ENCODE measurements at places on chromosomes 2 and 18.

DNA sequence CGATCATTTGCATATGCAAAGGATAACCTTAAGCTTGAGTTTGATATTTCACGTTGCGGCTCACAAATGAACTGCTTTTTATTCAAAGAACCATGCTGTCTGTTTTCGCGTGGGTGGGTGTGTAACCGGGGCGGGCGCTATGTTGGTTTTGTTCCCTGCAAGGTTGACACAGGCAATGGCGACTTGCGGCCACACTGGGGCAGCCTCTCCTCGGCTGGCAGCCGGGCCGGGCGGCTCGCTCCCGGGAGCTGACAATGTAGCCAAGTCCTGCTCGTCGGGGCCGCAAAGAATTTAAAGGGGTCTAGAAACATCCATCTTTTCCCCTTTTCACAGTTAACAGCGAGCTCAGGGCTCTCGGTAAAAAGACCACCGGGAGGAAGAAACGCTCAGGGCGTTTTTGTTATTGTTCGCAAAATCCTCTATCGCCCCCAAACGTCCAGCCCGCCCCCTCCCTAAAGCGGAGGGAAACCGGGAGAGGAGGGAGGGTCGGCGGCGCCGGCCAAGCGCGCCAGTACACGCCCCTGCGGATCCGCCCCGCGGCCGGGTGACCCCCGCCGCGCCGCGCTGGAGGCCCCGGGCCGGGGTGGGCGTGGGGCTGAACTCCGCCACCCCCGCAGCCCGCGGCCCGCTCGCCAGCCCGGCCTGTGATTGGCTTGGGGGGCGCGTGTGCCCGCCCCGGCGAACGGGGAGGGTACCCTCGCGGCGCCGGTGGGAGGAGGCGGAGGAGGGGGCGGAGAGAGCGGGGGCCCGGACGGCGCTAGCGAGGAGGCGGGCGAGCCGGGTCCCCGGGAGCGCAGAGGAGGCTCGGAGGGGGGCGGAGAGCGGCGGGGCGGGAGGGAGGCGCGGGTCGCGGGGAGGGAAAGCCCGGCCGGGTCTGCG lies at the start of gene NEDD4L:
Gene NEDD4L (plus strand): TSS at position 736 of the 879 bp plus-strand sequence. CDS start 435 bp downstream, outside the sequence.
- peak; percentile 97 for DNase-seq

DNA sequence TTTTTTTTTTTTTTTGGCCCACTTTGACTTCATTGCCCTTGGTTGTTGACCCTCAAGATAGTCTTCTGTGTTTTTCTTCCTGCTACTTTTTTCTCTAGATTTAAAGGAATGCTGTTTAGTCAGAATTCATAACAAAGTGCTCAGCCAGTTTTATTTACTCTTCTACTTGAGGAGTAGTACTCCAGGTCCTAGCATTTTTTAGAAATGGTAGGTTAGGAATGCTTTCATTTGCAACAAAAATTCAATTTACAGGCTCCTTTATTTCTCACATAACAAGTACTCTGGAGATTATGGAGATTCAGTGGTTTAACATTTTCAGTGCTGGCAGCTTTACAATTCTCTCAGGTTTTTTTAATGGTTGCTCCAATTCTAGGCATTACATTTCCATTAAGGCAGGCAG lies 58.2 kb downstream of the KIAA1328 start:
- DNase-seq: no peak

DNA sequence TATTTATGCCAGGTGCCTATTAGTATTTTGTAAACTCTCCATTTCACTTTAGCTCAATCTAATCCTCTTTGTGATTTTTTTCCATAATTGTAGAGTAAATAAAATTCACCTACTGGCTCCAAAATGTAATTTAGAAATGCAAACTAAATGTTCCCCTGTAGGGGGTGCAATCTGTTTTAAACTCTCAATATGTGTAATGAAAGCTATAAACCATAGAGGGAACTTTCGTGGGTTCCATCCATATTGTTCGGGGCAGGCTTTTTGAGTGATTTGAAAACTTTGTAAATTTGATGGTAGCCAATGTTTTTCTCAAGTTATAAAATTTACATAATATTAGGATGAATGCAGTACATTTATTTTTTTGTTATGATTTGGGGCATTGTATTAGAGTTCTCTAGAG lies 49.4 kb downstream of the TSPYL6 start:
- DNase-seq: peak; percentile 47

DNA sequence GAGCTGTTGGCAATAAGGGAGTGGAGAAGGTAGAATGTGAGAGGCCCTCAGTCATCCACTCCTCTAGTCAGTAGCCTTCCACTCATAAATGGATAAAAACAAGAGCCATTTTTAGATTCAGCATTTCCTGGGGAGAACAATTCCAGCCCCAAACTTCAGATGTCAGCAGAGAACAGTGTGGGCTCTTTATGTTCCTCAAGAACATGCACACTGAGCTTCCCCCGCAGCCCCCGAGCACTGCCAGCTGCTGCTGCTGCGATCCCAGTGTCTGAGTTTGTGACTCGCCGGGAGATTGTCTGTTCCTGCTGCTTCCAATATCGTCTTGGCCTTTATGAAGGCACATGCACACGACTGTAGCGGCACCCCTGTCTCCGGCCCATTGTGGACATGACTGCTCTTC lies 143.7 kb upstream of the CTNNA2 start:
- no peak for DNase-seq

DNA sequence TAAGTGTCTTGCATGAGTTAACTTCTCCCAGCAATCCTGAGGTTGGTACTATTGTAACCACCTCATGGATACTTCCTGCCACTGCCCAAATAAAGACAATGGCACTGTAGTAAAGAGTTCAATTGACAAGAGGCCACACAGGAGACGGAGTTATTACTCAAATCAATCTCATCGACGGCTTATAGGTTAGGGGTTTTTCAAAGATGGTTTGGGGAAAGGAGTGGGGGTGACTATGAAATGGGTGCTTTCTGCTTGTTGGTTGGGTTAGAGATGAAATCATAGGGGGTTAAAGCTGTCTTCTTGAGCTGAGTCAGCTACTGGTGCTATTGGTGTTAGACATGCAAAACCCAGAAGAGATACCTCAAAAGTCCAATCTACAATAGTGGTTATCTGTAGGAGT lies 1258.0 kb upstream of the ZEB2 start:
- DNase-seq: no peak

DNA sequence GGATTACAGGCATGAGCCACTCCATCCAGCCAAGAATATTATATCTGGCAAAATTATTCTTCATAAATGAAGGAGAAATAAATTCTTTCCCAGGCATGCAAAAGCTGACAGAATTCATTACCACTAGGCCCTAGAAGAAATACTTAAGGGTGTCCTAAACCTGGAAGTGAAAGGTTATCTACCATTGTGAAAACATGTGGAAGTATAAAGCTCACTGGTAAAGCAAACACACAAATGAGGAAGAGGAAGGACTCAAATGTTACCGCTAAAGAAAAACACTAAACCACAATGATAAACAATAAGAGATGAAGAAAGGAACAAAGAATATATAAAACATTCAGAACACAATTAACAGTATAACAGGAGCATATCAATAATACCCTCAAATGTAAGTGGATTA lies 171.8 kb downstream of the CAMKMT start:
- DNase-seq: no peak

DNA sequence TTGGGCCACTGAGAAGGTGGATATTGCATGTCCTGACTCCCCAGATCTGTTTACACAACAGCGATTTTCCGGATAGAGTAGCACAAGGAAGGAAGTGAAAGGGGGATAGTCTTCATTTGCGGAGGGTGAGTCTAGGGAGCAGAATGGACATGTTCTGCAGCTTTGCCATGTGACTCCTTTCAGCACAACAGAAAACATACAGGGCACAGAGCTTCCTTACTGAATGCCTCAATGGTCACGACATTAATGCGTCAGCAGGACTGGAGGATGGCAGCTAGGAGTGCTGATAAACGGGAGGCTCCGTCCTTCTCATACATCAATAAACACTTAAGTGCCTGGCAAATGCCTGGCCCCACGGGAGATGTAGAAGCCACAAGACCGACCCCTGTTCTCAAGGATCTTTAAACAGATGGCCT lies 163.0 kb downstream of the FAM210A start:
- DNase-seq: no peak

DNA sequence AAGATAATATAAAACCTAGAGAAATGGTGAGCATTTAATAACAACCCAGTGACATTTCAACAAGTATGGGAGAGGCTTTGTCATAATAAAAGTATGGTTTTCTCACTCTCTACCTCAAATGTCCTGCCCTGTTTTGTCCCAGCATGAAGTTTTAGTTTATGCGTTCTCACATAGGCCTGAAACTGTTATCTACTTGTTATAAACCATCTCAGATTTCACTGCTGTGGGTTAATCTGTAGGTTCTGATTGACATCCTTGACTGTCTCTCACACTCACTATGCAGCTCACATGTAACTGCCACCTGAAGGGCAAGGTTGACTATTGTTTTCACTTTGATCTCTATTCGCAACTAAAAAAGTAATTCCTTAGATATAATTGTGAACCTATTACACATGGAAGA lies 44.9 kb downstream of the ZEB2 start:
- DNase-seq: no peak

GRCh38 chr2:217642944-217643343 lies 359.9 kb downstream of the TNS1 start:
- DNase-seq: no peak

DNA sequence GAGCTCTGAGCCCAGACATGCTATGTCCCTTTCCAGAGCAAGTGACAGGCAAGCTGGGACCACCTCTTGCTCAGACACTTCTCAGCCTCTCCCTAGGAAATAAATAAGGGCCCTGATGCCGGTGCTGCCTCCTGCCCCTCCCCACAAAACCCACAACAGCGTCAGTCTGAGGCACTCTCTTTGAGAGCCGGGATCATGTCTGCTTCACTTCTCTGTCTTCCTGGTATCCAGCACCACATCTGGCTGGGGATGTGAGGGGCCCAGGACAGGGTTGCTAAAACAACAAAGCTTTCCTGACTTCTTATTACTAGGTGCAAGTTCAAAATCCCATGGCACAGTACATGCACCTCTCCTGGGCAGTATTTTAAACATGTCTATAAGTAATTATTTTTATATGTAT lies 103.9 kb upstream of the GLI2 start:
- DNase-seq: no peak

DNA sequence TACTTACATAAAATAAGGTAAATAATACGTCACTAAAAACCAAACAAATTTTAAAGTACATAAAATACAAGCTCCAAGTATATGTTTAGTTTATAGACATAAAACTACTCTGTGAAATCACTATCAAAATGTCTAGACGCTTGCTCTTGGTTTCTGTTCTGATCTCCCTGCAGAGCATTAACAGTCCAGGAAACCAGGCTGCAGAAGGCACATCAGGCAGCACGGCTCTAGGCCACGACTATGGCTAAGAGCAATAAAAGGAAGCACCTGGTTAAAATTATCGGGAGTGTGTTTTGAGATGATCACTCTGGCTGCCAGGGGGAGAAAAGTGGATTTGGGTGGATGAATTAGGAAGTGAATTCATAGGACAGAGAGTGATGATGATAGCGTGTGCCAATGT lies 196.0 kb upstream of the SPHKAP start:
- DNase-seq: no peak

GRCh38 chr18:79010802-79011201 lies 31.2 kb downstream of the SALL3 start:
- peak; percentile 55 for DNase-seq

DNA sequence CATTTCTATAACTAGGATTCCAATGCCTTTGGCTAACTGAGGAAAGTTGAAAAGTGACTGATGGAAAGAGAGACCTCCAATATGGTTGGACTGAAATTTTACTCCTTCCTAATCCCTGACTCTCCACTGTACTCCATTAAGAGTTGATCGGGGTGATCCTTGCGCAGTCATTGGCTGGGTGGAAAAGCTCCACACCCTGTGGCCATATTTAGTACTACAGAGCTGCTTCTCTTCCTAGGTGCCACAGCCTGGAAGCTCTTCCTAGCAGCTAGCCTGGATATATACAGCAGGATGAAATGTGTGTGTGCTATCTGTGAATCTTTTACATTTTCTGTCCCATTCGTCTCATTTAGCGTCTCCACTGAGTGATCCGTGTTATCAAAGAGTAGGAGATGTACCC lies 71.2 kb downstream of the MEP1B start:
- no peak for DNase-seq

- DNase-seq: no peak
Observed at GRCh38 chr2:174011796-174012195, 46.6 kb upstream of the SP3 start.

DNA sequence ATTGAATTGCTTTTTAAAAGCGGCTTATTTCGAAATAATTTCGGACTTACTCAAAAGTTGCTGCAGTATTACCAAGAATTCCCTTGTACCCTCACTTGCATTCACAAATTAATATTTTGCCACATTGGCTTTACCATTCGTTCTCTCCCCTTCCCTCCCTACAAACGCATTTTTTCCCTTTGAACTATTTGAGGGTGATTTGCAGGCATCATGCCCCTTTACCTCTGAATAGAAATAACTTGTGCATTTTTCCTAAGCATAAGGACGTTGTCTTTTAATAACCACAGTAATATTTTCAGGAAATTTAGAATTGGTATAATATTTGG lies 608 bp downstream of the CCDC138 start:
- DNase-seq: no peak

GRCh38 chr18:57301573-57302559 lies 50.5 kb upstream of the ST8SIA3 start:
- peak; percentile 81 for DNase-seq

DNA sequence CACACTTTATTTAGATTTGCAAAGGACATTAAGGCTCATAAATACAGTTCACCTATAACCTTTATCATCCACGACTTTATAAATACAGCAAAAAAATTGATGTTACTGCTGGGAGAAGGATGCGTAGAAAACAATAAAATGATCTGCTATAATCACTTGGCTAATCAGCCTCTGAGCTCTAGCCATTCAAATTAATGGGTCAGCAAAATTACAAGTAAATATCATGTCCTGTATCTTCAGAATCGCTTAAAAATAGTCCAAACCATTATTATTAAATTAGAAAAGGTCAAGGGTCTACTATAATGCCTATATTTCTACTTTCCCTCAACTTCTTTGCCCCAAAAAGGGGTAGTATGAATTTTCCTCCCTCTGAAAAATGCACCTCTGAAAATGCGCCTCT lies 40.3 kb downstream of the OLA1 start:
- no peak for DNase-seq

DNA sequence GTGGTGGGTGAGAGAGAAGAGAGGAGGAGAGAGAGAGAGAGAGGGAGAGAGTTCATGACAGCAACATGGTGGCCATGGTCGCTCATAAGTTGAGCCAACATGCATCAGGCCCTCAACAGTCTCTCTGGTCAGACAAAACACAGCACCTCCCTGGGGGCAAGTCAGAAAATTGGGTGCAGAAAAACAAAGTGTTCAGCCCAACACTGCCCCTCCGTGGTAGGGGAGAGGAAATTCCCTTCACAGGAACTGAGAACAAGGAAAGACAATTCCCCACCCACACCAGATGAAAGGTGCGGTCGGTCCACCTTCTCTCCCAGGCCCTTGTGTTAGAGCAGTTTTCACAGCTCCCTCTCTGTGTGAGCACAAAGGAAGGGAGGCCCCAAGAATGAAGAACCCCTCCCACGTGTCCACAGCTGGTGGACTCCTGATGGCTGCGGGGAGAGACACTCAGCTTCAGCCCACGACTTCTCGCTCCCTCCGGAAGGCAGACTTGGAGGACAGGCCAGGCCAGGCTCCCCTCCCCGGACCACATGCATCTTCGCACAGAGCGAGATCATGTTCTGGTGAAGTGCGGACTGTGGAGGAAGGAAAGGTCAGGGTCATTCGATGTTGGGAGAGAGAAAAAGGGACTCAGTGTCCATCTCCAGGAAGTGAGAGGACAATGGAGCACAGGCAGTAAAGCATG lies 181.7 kb downstream of the ANAPC1 start:
- peak; percentile 75 for DNase-seq
